ENCODE measurements at places on chromosomes 3 and 15.

- no peak for DNase-seq
- H3K36me3 ChIP-seq, result no peaks in the 10 kb centered on the region
- no peaks in the 10 kb centered on the region for H3K27me3 ChIP-seq
- H3K4me1 ChIP-seq, result no peaks in the 10 kb centered on the region
- no peak overlapping the region for H3K27ac ChIP-seq
- H3K4me3 ChIP-seq, result no peak overlapping the region
Measured at GRCh38 chr15:60994963-60995475, 234.1 kb downstream of the RORA start.

DNA sequence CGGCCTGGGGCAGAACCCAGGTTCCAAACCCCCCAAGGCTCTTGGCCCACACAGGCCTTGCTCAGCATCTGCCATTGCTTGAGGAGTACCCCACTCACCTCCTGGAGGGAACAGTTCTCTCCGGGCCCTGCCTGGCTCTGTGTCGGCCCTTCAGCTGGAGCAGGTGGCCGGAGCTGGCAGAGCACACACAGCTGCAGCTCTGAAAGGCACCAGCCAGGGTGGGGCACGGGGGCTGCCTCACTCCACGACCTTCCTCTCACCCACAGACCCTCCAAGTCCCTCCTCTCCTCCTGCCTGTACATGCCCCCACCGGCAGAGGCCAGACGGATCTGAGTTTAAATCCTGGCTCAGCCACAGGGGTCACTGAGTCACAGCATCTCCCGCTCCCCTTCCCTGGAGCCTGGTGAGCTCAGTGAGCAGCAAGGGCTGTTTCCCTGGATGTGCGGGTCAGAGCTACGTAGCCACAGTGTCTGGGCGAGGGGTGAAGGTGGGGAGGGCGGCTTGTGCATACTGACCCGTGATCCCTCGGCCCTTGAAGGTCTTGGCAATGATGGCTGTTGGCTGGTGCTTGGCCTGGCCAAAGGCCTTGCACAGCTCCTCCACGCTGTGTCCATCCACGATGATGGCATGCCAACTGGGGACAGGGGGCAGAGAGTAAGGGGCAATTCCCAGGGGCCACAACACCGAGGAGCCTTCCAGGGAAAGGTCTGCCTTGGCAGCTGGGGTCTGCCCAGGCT lies 23.0 kb downstream of the TKT start:
- no peak overlapping the region for H3K4me3 ChIP-seq
- H3K4me1 ChIP-seq, result no peaks in the 10 kb centered on the region

DNA sequence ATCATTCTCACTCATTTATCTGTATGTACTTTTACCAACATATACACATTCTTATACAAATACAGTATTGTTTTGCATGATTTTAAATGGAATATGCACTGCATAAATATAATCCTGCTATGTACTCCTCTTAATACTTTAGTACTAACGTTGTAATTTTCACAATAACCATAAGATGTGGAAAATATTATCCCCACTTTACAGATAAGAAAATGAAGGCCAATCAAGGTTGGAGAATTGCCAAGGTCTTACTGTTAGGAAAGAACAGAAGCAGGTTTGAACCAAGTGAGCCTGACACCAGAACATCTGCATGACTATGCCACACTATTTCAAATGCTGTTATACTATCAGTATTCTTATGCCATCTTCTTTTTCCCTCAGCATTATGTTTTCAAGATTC lies 32.9 kb downstream of the BCL2A1 start:
- DNase-seq, result no peak
- H3K27me3 ChIP-seq, result no peaks in the 10 kb centered on the region
- no peak overlapping the region for H3K4me3 ChIP-seq

GRCh38 chr15:74830868-74831267 lies 4.4 kb downstream of the CPLX3 start:
- H3K27ac ChIP-seq, result no peak overlapping the region
- H3K4me3 ChIP-seq, result no peak overlapping the region

GRCh38 chr3:69746119-69746518 lies 6.9 kb downstream of the MITF start:
- H3K27ac ChIP-seq, result no peak overlapping the region
- no peak for DNase-seq
- no peaks in the 10 kb centered on the region for H3K27me3 ChIP-seq
- no peaks in the 10 kb centered on the region for H3K4me1 ChIP-seq
- no peak overlapping the region for H3K4me3 ChIP-seq

DNA sequence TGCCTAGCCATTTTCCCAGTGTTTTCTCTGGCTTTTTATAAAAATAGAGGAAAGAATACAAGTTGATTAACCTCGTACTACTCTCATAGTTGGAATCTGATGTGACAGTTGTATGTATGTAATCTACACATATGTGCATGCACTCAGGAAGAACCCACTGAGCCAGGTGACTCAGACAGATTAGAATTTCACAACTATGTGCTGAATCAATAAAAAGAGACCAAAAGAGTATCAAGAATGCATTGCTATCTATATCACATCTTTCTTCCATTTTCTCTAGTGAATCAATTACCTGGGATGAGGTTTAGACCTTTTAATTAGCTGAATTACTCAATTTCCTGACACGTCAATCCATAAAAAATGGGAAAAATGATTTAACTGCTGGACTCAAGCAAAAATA lies 319.3 kb upstream of the ATP10A start:
- no peak overlapping the region for H3K27ac ChIP-seq
- no peak overlapping the region for H3K4me3 ChIP-seq
- no peaks in the 10 kb centered on the region for H3K36me3 ChIP-seq
- H3K27me3 ChIP-seq, result no peaks in the 10 kb centered on the region
- H3K4me1 ChIP-seq, result no peaks in the 10 kb centered on the region

DNA sequence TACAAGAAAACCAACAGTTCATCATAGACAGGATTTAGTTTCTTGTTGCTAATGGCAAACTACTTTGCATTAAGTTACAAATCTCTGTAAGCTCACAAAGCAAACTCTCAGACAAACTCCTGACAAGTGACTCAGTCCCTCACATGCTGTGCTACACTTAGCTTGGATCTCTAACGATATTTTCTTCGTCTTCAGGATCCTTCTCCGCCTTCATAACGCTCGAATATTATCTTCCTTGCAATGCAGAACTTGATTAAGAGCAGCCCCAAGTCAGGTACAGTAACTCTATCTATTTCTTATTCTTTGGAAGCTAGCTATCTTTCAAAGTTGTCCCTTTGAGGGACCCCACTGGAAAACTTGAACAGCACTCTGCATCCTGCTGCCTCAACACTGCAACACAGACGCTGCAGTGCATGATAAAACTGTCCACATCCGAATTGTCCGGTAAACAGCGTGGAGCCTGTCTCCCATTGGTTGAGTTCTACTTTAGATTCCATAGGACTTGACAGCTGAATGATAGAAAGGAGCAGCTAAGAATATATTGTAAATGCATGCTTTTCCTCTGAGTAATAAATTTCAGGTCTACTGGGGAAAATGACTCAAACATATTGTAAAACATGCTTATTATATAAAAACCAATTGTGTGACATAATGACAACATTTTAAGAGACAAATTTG lies 61.3 kb downstream of the UACA start:
- no peaks in the 10 kb centered on the region for H3K36me3 ChIP-seq
- H3K27me3 ChIP-seq, result peaks cover 2% of the 10 kb centered on the region
- H3K4me3 ChIP-seq, result no peak overlapping the region
- no peaks in the 10 kb centered on the region for H3K4me1 ChIP-seq

- DNase-seq, result no peak
- peaks cover 15% of the 10 kb centered on the region for H3K4me1 ChIP-seq
- no peak overlapping the region for H3K27ac ChIP-seq
- H3K27me3 ChIP-seq, result no peaks in the 10 kb centered on the region
Measured at GRCh38 chr15:66288551-66289185, 4.7 kb upstream of the DIS3L start.

DNA sequence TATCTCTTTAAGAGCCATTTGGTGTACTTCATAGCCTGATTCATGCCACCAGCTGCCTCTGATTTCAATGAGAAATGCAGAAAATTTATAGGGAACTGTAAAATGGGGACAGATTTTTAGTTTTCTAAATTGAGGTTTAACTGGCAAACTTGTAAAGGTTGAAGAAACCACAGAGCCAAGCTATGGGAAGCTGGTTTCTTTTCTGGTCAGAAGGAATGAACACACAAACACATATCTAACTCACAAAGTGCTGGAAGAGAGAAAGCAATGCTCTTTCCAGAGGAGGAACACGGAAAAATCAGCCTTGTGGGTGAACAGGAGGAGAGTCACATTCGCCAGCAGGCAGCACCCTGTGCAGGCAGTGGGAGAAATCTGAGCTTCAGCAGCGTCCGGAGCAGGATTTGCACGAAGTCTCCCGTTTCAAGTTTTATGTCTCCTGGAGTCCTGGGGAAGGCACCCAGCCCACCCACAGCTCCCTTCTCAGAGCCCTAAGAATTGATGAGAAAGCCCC lies 481 bp downstream of the MASP1 start:
- H3K27me3 ChIP-seq, result no peaks in the 10 kb centered on the region
- H3K27ac ChIP-seq, result no peak overlapping the region
- H3K4me1 ChIP-seq, result no peaks in the 10 kb centered on the region
- no peak overlapping the region for H3K4me3 ChIP-seq
- no peaks in the 10 kb centered on the region for H3K36me3 ChIP-seq

- no peak for DNase-seq
- H3K36me3 ChIP-seq, result no peaks in the 10 kb centered on the region
- H3K27ac ChIP-seq, result no peak overlapping the region
- H3K4me3 ChIP-seq, result no peak overlapping the region
- no peaks in the 10 kb centered on the region for H3K4me1 ChIP-seq
Measured at GRCh38 chr3:24460974-24461373, 33.7 kb downstream of the THRB start.

- no peak overlapping the region for H3K4me3 ChIP-seq
- H3K27ac ChIP-seq, result no peak overlapping the region
- H3K36me3 ChIP-seq, result no peaks in the 10 kb centered on the region
- no peaks in the 10 kb centered on the region for H3K27me3 ChIP-seq
Measured at GRCh38 chr3:186212611-186213010, 103.7 kb upstream of the ETV5 start.

- DNase-seq, result no peak
- H3K36me3 ChIP-seq, result no peaks in the 10 kb centered on the region
- H3K27ac ChIP-seq, result no peak overlapping the region
- H3K27me3 ChIP-seq, result no peaks in the 10 kb centered on the region
Measured at GRCh38 chr3:107665351-107665750, 142.6 kb downstream of the BBX start.

DNA sequence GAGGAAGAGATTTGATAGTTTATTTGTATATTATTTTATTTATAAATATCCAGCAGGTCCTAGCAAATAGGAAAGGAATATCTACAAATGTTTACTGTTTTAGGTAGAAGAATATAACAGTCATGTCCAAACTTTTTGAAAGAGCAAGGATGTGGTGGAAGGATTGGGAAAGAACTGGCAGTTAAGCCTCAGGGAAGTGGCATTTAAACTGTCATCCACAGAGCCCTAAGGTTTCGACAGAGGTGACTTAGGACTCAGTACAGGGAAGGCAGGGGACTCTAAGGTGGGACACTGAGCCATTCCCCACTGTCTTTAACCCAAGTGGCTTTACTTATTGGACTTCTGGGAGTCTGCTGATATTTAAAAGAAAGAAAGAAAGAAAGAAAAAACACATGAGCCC lies 11.8 kb upstream of the TMEM87A start:
- no peaks in the 10 kb centered on the region for H3K27me3 ChIP-seq
- H3K27ac ChIP-seq, result no peak overlapping the region
- no peak for DNase-seq
- no peak overlapping the region for H3K4me3 ChIP-seq
- H3K36me3 ChIP-seq, result peaks cover 30% of the 10 kb centered on the region

DNA sequence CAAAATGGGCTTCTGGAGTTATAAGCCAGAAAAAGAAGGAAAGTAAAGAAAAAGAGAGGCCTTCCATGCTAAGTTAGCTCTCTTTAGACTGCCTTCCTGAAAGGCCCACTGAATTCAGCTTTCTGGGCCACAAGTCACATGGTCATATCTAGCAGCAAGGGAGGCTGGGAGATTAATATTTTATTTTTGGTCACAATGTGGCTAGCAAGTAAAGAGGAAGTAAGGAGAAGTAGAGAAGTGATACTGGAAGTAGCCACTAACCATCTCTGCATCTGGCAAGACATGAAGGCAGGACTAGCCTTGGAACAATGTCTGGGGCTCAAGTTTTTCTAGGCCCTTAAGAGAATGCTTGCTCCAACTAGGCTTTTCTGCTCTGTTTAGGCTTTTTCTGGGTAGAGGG lies 81.8 kb upstream of the UBE2E1 start:
- no peak for DNase-seq
- H3K27me3 ChIP-seq, result no peaks in the 10 kb centered on the region
- no peak overlapping the region for H3K4me3 ChIP-seq
- no peaks in the 10 kb centered on the region for H3K36me3 ChIP-seq
- no peak overlapping the region for H3K27ac ChIP-seq

DNA sequence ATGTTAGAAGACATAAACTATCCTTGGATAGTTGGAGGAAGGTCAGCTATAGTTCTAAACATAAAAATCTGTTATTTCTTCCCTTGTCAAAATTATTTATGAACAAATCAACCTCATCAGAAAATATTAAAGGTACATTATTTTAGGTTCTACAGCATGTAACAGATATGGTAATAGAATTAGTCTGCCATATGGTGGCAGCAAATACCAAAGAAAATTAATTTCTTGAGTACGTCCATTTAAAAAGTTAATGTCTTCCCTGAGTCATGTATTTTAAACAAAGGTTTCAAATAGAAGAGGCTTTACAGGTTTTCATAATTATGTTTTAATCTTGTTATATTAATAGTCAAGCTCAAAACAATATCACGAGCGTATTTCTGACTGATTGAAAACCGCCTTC lies 17.9 kb upstream of the ANKRD28 start:
- H3K36me3 ChIP-seq, result no peaks in the 10 kb centered on the region
- peaks cover 3% of the 10 kb centered on the region for H3K4me1 ChIP-seq
- H3K27ac ChIP-seq, result no peak overlapping the region
- no peaks in the 10 kb centered on the region for H3K27me3 ChIP-seq

DNA sequence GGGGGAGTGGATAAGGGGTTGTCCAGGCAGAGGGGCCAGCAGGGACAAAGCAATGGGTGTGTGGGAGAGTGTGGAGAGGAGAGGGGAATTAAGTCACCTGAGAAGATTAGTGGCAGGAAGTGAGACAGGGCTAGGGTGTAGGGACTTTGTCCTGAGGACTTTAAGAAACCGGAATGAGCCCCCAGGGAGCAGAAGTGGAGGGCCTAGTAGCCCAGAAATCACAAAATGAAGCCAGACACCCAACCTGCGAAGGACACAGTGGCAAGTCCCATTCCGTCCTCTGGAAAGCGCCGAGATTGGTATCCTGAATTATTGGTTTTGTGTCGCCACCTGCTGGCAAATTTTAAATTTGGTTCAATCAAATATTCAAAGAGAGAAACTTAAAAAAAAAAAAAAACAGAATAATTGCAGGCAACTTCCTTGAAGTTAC lies 78.0 kb upstream of the SLC25A36 start:
- peaks cover 3% of the 10 kb centered on the region for H3K4me1 ChIP-seq
- no peaks in the 10 kb centered on the region for H3K27me3 ChIP-seq
- no peak for DNase-seq
- no peak overlapping the region for H3K4me3 ChIP-seq
- H3K27ac ChIP-seq, result no peak overlapping the region

Measured in effector memory CD4-positive, alpha-beta T cell (primary cell).